ENCODE measurements at places on chromosomes 13 and 19.
A peak's percentile ranks its signal among the peaks of the same experiment; 100 is the strongest.

GRCh38 chr19:41426116-41426841 is 895 bp downstream of the B3GNT8 start:
- no peak for DNase-seq

DNA sequence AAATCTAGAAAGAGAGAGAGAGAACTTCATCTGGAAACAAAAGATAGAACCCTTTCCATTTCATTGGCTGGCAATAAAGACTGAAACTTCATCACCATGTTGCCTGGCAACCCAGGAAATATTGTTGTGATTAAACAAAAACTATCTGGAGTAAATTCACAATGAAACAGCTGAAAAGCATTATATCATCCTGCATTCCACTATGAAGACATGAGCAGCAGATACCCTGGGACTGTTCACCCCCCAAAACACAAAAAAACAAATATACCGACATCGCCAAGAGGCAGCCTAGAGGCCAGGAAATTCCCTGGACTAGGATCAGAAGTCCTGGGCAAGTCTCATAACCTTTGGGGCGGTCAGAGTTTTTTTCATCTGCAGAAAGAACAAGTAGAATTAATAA is 158.3 kb downstream of the FOXO1 start:
- peak; percentile 89 for DNase-seq

DNA sequence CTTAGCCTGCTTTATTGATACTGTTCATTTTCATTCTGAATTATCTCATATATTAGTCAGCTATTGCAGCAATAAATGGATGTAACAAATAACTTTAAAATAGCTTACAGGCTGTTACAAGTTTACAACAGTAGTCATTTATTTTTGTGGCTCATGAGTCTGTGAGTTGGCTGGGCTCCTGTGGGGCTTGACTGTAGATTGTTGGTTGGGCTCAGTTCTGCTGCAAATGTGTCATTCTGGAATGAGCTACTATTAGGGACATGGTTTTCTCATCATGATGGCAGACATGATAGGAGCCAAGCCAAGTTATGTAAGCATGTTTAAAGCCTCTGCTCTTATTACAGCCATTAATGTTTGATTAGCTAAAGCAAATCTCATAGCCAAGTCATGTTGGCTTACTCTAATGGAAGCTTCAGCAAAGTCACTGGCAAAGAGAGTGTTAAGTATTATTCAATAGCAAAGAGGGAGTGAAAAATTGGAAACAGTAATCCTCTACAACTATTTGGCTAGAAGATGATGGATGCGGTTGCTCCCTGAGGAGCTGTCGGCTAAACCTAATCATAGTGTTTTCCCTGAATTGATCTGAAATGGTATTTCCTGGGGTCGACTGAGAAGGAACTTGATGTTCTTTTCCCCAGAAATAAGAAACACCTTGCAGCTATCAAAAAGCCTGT is 391.3 kb downstream of the TDRD3 start:
- peak; percentile 13 for DNase-seq

- no peak for DNase-seq
Measured at GRCh38 chr19:31154021-31154420, 195.2 kb downstream of the TSHZ3 start.

GRCh38 chr19:4916292-4917082 is 7.2 kb downstream of the UHRF1 start:
- no peak for DNase-seq

GRCh38 chr19:55131421-55131820 is 14.0 kb upstream of the PPP1R12C start:
- DNase-seq, result no peak

Data from cardiac fibroblast (primary cell).